ENCODE measurements at places on chromosomes 11 and 22. TPM values are rescaled to one million over a fixed set of nuclear protein-coding genes. Genes with fewer than 3 reads are reported as not detected.

DNA sequence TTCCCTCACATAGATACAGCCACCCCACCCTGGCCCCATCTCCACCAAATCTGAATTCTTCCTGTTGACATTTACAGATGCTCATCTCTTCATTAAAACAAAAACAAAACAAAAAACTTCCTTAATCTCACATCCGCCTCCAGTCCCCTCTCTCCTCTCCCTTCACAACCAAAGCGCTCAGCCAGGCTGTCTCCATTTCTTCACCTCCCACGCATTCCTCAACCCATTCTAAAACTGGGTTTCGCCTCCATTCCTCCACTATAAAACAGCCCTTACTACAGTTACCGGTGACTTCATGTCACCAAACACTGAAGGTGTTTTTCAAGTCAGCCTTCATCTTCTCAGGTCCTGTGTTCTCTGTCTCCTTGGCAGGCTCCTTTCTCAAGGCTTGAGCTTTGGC lies 9.6 kb downstream of the BACE1-AS start:
- no peaks in the 10 kb centered on the region for H3K4me1 ChIP-seq
- no peaks in the 10 kb centered on the region for H3K36me3 ChIP-seq
- no peak overlapping the region for H3K4me3 ChIP-seq
- DNase-seq, result no peak
- H3K27me3 ChIP-seq, result peaks cover 3% of the 10 kb centered on the region

DNA sequence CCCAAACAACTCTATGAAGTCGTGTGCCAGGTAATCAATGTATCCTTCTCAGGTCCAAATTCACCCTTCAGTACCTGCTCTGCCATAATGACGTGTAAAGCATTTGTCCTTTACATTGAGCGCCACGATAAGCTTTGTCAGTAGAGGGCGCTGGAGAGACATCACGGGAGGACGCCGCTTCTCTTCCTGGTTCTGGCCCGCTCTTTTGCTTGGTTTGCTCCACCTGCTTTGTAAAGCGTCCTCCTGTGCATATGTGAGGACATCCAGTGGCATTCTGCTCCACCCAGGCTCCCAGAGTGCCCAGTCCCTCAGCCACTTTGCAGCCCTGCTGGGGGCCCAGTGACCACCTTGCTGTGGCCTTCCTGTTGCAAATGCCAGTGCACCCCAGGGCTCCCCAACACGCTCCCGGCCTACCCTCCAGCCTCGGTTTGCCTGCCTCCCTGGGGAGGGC lies 61.1 kb downstream of the WT1 start:
- no peak overlapping the region for H3K27ac ChIP-seq
- no peaks in the 10 kb centered on the region for H3K36me3 ChIP-seq

DNA sequence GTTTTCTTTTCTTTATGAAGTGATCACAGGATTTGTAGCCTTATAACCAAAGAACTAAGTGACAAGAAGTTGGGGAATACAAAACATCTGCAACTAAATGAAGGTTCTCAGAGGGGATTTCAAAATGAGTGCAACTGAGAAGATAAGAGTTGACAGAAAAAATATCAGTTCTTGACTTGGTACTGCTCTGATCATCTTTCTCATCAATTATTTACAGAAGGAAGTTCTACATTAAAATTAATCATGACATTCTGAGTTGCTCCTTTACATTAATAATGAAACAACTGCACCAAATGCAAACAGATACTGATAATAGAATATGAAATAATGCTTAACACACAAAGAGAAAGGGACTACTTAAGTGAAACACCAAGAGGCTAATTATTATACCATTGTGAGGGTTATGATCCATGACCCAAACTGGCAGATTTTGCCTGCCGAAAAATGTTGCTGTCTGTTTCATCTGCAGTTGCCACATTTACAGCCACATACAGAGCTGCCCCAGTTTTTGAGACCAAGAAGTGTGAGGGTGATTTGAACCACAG lies 561.9 kb upstream of the ANO5 start:
- H3K27ac ChIP-seq, result no peak overlapping the region
- H3K27me3 ChIP-seq, result no peaks in the 10 kb centered on the region
- H3K4me1 ChIP-seq, result no peaks in the 10 kb centered on the region
- no peaks in the 10 kb centered on the region for H3K36me3 ChIP-seq
- no peak for DNase-seq

- H3K27me3 ChIP-seq, result no peaks in the 10 kb centered on the region
- H3K36me3 ChIP-seq, result peaks cover 15% of the 10 kb centered on the region
- H3K27ac ChIP-seq, result no peak overlapping the region
- no peak overlapping the region for H3K4me3 ChIP-seq
These were observed 28.4 kb downstream of the CCDC90B start for GRCh38 chr11:83257761-83258168.

- H3K4me1 ChIP-seq, result no peaks in the 10 kb centered on the region
- no peak overlapping the region for H3K4me3 ChIP-seq
- no peak for DNase-seq
- no peaks in the 10 kb centered on the region for H3K36me3 ChIP-seq
These were observed 138.9 kb downstream of the DDX10 start for GRCh38 chr11:108803776-108804175.

DNA sequence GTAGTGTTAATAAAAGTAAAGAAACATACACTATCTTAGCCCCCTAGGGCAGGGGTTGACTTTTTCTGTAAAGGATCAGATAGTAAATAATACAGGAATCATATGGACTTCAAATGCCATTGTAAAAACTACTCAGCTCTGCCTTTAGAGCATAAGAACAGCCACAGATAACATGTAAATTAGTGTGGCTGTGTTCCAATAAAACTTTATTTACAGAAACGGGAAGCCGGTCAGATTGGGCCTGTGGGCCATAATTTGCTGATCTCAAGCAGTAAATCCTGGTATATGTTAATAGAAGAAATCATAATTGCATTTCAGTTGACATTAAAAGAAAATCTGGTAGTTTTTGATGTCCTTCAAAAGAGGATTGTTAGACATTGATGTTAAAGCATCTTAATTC lies 76.5 kb downstream of the ZC3H12C start:
- H3K36me3 ChIP-seq, result no peaks in the 10 kb centered on the region
- H3K27me3 ChIP-seq, result peaks cover 25% of the 10 kb centered on the region
- H3K4me3 ChIP-seq, result no peak overlapping the region
- no peak overlapping the region for H3K27ac ChIP-seq
- H3K4me1 ChIP-seq, result peaks cover 3% of the 10 kb centered on the region

DNA sequence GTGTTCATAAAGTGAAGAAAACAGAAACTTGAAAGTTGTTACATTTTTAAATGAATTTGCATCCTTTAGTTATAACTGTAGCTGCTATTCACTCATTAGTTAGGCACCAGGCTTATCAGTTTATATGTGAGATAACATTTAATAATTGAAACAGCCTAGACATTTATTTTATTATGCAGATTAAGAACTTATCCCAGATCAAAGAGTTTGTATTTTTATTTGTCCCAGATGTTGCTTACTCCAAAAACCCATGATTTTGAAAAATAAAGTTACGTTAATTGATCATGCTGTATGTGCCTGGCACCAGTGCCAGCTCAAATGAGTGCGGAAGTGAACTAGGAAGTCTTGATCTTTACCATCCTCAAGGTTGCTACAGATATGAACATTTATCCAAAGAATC lies 172.7 kb upstream of the CARD18 start:
- H3K4me1 ChIP-seq, result no peaks in the 10 kb centered on the region
- no peaks in the 10 kb centered on the region for H3K36me3 ChIP-seq
- H3K4me3 ChIP-seq, result no peak overlapping the region
- no peak overlapping the region for H3K27ac ChIP-seq
- no peaks in the 10 kb centered on the region for H3K27me3 ChIP-seq

The OR51I1 gene
- total RNA-seq, result not detected

The SAA2 gene
- not detected for total RNA-seq

The LRRC75B gene
- 0.91 TPM for total RNA-seq

The TBX1 gene
- 1.2 TPM for total RNA-seq

Data from activated CD8-positive, alpha-beta T cell treated with anti-CD3 and anti-CD28 coated beads, Interleukin-2, amount 10 ng/mL, durations not matched to agents 7 days and 5 days (primary cell).